ENCODE measurements at places on chromosomes 1 and 21. TPM values are rescaled to one million over a fixed set of nuclear protein-coding genes. Genes with fewer than 3 reads are reported as not detected.

Gene LSS
- total RNA-seq, result 34.9 TPM

DNA sequence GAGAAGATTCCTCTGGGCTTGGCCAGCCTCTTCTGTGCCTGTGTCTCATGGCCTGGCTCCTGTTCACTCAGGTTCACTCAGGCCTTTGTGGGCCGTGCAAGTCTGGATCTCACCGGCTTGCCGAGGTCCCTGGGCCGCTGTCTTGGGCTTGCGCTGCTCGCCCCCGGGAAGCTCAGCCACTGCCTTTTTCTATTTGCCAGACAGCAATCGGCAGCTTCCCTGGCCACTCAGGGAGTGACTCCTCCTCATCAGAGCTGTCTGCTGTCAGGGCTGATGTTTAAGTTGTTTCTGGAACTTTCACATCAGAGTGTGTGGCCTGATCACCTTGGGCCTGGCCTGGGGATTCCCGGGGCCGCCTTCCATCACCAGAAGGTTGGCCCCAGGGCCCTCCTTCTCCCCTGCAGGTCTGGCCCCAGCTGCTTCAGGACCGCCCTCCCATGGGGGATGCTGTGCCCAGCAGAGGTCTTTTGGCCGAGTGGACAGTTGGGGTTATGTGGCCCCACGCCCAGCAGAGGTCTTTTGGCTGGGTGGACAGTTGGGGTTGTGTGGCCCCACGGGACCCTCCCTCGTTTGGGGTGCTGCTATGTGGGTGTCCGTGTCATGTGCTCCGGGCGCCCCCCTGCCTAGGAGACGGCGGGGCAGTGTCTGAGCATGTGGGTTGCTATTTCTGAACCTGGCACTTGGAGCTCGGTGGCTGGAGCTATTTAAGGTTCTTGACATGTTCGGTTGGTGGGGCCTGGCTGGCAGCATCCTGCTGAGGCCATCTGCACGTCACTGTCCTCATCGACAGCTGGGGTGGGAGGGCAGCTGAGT is 12.5 kb downstream of the SLX9 start:
- DNase-seq, result peak; percentile 86

GRCh38 chr1:22665752-22666151 is 12.7 kb downstream of the C1QB start:
- no peak for DNase-seq

DNA sequence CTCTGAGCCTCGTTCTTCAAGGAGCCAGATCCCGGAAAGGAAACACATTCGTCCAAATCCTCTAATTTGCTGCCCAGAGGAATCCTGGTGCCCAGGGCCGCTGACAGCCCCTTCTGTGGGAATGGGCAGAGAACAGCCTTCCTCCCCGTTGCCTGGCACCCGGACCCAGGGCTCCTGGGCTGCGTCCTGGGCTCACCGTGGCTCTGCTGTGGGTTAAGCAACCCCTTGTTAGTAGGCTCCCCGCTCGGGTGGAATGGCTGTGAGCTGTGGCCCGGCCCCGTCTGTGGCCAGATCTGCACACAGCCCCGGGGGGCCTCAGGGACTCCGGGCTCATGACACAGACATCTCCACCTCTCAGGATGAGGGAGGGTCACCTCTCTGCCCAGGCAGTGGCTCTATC is 122.9 kb upstream of the ARHGEF16 start:
- DNase-seq, result no peak

DNA sequence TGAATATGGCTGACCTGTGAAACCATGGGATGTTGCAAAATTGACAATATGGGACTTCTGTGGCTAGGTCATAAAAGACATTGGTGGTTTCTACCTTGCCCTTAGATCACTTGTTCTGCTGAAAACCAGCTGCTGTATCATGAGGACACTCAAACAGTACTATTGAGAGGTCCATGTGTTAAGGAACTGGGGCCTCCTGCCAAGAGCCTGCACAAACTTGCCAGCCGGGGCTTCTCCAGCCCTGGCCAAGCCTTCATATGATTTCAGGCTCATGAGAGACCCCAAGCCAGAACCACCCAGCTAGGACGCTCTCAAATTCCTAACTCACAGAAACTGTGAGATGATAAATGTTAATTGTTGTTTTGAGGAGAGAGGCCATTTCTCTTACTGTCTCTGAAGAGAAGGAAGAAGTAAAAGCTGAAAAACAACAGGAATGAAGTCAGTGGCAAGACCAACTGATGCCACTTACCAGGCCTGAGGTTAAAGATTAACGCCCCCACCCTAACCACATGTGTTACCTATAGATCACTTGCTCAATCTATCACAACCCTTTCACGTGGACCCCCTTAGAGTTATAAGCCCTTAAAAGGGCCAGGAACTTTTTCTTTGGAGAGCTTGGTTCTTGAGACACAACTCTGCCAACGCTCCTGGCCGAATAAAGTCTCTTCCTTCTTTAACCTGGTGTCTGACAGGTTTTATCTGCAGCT is 3.9 kb upstream of the PITHD1 start:
- no peak for DNase-seq

DNA sequence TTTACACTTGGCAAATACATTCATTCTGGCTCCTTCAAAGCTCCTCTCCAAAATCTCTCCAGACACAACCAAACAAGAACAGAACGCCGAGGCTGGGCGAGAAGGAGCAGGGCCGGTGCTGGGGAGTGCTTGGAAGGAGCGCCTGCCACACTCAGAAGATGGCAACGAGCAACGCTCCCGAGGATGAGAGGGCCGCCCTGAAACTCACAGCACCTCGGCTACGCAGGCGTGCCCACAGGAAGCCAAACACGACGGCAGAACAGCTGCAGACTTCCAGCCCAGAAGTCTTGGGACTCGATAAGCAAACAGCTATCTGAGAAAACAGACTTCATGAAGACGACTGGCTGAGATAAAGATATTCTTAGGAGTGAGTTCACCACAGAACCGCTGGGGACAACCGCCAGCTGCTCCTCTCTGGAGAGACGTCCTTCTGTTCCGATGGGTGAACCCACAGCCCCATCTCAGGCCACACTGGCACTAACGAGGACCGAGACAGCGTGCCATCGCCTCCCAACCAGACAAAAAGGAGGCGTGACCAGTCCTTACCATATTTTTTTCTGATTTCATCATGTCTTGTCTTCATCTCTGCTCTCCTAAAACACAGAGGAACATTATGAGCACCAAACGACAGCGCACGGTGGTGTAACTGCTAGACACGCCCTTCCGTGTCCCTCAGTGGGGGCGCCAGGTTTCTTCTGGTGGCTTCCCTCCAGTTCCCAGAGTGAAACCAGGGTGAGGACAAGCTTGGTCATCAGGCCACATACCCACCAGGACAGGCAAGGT is 18.6 kb downstream of the PTTG1IP start:
- no peak for DNase-seq

Gene NR1I3
- total RNA-seq, result not detected

DNA sequence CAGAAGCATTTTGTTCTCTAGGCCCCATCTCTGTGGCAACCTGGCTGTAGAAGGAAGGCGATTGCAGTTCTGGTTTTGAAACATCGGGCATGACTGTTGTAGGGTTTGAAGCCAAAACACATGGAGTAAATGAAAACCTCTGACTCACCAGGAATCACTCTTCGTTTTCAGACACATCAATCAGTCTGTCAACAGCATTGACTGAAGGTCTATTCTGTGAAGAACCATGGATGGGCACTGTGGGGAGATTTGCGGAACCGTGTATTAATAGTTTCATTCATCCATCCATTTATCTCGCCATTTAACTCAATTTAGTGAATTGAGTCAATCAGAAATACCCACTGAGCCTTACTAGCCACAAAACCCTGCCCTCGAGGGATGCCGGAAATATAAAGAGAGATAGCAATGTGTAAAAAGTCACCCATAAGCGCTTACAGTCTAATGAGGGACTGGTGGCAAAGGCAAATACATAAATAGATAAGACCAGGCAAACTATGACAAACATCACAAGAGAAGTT is 364.6 kb upstream of the PROX1 start:
- no peak for DNase-seq

GRCh38 chr1:101330427-101331130 is 93.8 kb downstream of the S1PR1 start:
- DNase-seq, result no peak

- DNase-seq, result no peak
Measured at GRCh38 chr1:111422546-111423391, 4.8 kb downstream of the OVGP1 start.

GRCh38 chr1:206535853-206536188 is 28.5 kb downstream of the RASSF5 start:
- no peak for DNase-seq

- DNase-seq, result peak; percentile 71
Measured at GRCh38 chr21:43864962-43865539, at the start of gene AGPAT3. AGPAT3 (plus strand) TSS chr21:43865223; CDS start chr21:43959682, 94,459 bp downstream.

Gene KRTAP13-2
- total RNA-seq, result not detected

Gene HCRTR1
- not detected for total RNA-seq

GRCh38 chr1:9384751-9385245 is 92.1 kb downstream of the SPSB1 start:
- DNase-seq, result peak; percentile 86

Data from cardiac septum (tissue), 1 donor.